Putamen (tissue), 1 donor: ENCODE measurements at places on chromosomes 5 and 9.

DNA sequence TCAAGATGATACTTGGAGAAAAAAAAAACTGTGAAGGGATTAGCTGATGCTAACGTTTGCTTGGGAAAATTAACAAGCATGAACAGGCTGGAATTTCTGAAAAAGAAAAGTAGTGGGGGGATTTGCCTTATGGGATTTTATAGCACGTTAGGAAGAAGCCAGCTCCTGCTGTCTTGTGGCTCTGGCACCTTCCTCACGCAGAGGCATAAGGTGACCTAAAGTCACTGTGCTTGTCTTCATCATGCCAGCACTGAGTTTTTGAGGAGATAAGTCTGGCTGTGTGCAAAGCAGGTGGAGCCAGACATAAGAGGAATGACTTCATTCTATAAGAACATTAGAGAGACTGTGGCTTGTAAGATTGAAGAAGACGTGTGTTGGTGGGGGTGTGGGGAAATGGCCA lies 94.4 kb upstream of the MAP1B start:
- DNase-seq: no peak

GRCh38 chr5:159412284-159413046 lies 82.2 kb upstream of the IL12B start:
- DNase-seq: no peak

GRCh38 chr5:42912184-42912798 lies 100.6 kb upstream of the SELENOP start:
- DNase-seq: no peak

- DNase-seq: no peak
These were observed 98.5 kb downstream of the MRPS27 start for GRCh38 chr5:72221541-72221940.

DNA sequence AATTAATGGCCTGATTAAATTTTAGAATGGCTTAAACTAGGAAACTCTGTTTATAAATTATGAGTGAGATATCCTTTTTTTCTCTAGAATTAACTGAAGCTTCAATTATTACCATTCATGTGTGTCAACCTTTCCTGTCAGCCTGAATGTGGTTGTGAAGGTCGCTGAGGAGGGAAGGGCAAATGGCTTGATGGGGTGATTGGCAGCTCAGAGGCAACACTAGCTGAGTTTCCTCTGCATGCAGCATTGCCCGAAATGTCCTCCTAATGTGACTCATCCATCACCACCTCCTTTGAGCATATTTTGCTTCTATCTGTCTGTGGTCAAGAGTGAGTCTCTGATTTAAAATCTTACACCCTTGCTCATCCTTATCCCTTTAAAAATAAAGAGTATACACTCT lies 281.9 kb downstream of the TENT4A start:
- no peak for DNase-seq

- DNase-seq: no peak
These were observed 57.6 kb downstream of the COX7C start for GRCh38 chr5:86675311-86675710.

DNA sequence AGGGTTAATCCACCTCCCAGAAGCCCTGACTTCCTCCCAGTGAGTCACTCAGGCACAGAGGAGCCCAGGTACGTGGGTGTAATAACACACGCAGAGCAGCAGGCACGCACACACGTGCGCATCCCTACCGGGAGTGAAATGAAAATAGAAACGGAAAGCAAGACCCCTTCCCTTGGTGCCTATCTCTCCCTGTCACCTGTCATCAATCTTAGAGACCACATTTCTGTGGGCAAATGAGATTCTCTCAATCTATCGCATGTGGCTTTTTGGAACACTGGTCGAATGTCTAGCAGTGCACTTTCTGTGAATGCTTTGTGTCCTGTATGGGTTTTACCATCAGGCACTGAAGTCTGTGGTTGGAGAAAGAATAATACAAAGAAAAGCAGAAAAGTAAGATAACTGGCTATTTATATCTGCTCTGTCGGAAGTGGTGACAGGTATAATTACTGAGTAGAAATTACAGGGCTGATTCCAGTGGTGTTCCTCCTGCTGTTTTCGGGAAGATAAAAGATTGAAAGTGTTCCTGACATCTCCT lies 137.7 kb upstream of the GRIA1 start:
- DNase-seq: peak; percentile 27
